ENCODE measurements at places on chromosomes 4 and X.
A peak's percentile ranks its signal among the peaks of the same experiment; 100 is the strongest.

- peak; percentile 80 for DNase-seq
These were observed 45.8 kb upstream of the CLCN4 start for GRCh38 chrX:10110984-10111363.

DNA sequence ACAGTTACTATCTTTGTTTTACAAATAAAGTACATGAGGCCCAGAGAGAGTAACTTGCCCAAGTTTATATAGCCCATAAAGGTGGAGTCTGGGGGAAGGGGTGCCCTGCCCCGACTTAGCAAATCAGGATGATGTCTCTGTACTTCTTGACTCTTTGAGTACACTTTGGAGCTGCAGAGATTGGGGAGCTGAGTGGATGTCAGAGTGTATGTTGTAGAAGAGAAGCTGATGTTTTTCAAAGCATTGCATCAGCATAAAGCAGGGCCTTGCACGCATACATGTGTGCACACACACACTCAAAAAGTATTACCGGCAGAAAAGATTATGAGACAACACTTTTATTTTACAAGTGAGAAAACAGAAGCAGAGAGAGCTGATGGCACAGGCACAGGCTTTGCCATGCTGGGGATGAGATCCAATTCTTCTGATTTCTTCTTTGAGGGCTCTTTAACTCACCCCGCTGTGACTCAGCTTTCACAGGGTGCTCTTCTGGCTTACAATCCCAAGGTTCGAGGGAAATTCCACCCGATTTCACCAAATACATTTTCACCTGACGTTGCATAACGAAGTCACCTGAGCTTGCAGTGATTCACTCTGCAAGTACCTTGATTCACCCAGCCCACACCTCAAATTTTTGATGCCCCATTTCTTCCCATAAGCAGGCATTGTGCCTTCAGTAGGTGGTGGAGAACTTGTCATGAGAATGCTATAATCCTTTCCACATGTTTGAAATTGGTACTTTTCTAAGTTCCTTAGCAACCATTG is 292.8 kb upstream of the BOD1L1 start:
- no peak for DNase-seq

- peak; percentile 29 for DNase-seq
These were observed 130.3 kb downstream of the DIPK2B start for GRCh38 chrX:45070116-45071007.

DNA sequence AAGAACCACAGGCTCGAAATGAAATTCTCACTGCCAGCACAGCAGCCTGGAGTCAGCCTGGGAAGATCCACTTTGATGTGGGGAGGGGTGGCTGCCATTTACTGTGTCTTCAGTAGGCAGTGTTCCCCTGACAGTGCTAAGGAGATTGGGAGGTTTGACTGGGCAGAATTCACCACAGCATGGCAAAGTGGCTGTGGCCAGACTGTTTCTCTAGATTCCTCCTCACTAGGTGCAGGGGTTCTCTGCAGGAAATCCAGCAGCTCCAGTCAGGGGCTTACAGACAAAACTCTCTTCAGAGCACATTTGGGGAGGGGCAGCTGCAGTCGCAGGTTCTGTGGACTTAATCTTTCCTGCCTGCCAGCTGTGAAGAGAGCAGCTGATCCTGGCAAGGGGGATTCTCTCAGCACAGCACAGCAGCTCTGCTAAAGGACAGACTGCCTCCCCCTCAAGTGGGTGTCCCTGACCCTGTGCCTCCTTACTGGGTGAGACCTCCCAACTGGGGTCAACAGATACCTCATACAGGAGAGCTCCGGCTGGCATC is 1174.0 kb downstream of the RAPGEF2 start:
- no peak for DNase-seq

- DNase-seq: no peak
These were observed 152.3 kb upstream of the BMP3 start for GRCh38 chr4:80878218-80878617.

- DNase-seq: no peak
These were observed 41.1 kb downstream of the AFF2 start for GRCh38 chrX:148541584-148541940.

DNA sequence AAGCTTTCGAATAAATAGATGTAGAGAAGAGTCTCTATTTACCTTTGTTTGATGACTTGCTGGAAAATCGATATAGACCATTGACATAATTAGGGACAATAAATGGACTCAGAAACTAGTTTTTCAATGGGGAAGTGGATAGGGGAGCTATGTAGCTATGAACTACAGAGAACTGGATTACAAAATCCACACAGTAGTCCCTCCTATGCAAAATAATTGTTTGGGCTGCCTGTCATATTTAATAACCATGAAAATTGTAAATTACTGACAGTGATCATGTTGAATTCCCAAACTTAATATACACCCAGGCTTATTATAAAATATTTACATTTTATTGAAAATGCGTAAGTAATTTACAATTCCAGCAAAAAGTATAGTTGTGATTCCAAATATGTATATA is 333.1 kb upstream of the FAM241A start:
- DNase-seq: no peak

DNA sequence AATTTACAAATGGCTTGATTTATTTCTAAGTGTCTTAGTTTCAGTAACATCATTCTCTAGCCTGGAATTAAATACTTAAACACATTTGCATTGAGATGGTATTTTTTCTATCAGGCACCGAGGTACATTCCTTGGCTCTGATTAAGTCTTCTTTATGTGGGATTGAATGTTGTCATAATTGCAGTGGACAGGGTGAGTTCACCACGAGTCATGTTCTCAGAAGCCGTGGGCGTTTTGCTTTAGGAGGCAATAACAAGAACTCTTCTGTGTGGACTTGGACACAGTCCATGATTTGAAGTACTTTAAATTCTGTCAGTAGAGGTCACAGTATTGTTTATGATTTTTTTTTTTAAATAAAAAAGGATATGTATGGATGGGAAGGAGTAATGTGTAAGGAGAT is 57.1 kb upstream of the EFHC2 start:
- DNase-seq: no peak

- DNase-seq: peak; percentile 6
These were observed 855 bp downstream of the GPRASP2 start for GRCh38 chrX:102712981-102713625.

GRCh38 chr4:185817403-185817818 is 5.4 kb upstream of the SORBS2 start:
- DNase-seq: no peak

- no peak for DNase-seq
These were observed 66.3 kb upstream of the FAM9C start for GRCh38 chrX:13110433-13111324.

GRCh38 chr4:123323998-123324397 is 72.6 kb upstream of the SPRY1 start:
- DNase-seq: no peak

DNA sequence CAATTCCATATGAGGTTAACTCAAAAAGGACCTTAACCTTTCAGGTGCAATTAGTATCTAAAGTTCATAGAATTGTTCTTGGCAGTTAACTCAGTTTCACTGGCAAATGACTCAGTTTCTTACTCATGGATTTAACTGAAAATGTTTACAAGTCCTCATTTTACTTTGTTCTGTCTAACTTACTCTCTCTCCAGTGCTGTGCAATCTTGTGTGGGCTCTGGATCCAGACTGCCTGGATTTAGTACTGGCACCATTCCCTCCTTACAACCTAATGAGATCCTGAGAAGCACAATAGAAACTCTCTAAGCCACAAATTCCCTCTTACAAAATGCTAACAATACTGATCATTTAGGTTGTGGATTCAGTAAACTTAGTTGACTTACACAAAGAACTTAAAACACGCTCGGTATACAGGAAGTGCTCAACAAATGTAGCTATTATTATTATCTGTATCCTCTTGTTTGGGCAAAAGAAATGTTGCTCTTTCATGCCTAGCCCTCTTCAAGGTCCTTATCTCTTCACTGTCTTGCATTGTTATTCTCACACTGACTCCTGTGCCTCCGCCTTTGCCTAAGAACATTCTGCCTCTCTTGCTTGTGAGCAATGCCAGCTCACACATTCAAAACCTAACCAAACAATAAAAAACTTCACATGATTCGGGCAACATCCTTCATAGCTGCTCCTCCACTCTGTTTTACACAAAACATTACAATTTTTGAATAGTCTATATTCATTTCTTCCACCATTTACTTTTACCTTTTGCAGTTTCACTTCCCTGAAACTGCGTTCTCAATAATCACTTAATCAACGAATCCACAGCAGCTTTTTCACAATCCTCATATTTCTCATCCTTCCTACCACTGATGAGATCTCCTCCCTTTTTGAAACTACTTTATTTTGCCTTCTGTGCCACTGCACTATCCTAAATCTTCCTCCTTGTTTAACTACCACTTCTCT is 91.8 kb downstream of the PDE5A start:
- DNase-seq: no peak

DNA sequence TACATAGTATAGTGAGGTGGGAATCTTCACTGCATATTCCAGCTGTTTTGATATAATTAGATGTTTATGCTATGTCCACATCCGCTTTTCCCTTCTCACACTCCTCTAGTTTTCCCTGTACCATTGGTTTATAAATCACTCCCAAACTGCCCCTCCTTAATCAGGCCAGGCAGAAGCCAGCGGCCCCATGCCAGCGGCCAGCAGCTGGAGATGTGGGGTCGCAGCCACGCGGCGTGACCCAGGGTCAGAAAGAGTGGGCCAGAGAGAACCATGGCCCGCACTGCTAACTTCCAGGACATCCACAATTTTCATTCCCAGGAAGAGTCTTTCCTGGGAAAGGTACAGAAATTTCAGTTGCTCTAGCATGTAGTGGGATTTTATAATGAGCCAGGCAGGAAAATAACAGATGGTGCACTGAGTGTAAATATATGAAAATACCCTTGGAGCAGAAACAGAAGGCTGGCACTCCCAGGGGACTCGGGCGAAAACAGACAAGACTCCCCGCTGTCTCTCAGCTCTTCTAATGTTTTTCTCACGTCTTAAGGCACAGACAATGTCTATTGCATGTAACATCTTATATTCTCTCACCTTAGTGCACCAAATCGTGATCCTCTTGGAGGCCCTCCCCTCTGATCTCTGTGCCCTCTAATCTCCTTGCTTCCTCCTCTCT is 145.9 kb upstream of the ZFP42 start:
- no peak for DNase-seq

- DNase-seq: no peak
These were observed 160.7 kb downstream of the PPP3CA start for GRCh38 chr4:101186567-101187184.

GRCh38 chr4:107683873-107684272 is 36.2 kb downstream of the PAPSS1 start:
- DNase-seq: no peak

DNA sequence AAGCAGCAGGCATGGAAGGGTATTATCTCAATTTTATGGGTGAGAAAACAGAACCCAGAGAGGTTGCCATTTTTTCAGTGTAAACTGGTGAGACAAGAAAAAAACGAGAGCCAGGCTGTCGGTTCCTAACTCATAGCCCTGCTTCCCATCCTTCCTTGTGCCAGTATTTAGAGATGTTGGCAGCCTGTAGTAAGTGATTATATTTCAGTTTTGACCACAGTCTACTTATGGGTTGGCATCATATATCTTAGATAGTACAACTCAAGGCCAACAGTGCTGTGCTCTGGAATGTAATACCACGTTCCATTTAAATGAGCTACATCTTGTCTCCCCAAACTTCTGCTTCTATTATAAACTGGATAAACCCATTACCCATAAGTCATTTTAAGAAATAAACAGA is 40.8 kb downstream of the XK start:
- no peak for DNase-seq

- no peak for DNase-seq
These were observed 402.7 kb downstream of the C4orf33 start for GRCh38 chr4:129498626-129499025.

GRCh38 chr4:132981611-132982010 is 167.5 kb upstream of the PCDH10 start:
- no peak for DNase-seq

GRCh38 chrX:26262121-26262523 is 46.2 kb downstream of the MAGEB5 start:
- DNase-seq: no peak

- DNase-seq: no peak
These were observed 102.3 kb upstream of the MAB21L2 start for GRCh38 chr4:150479657-150480056.
